ENCODE measurements at places on chromosomes 7 and 10.
A peak's percentile ranks its signal among the peaks of the same experiment; 100 is the strongest.

DNA sequence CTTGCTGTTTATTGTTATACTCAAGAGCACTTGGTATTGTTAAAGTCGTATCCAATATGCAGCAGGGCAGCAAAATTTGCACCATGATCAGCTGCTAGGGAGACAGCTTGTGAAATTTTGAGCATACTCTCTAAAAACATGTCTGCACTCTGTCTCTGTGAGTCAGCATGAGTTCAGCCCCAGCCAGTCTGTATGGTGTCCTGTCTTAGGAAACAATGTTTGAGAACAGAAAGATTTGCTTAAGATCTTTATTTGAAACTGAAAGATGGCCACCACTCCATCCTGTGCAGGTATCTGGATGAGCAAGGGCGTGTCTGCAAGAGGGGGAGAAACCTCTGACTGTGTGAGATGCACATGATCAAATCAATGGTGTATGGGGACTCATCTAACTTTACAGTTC, 97.1 kb downstream of the GNAI1 start:
- DNase-seq: peak; percentile 29

GRCh38 chr7:22182149-22182548, 174.8 kb downstream of the RAPGEF5 start:
- no peak for DNase-seq

DNA sequence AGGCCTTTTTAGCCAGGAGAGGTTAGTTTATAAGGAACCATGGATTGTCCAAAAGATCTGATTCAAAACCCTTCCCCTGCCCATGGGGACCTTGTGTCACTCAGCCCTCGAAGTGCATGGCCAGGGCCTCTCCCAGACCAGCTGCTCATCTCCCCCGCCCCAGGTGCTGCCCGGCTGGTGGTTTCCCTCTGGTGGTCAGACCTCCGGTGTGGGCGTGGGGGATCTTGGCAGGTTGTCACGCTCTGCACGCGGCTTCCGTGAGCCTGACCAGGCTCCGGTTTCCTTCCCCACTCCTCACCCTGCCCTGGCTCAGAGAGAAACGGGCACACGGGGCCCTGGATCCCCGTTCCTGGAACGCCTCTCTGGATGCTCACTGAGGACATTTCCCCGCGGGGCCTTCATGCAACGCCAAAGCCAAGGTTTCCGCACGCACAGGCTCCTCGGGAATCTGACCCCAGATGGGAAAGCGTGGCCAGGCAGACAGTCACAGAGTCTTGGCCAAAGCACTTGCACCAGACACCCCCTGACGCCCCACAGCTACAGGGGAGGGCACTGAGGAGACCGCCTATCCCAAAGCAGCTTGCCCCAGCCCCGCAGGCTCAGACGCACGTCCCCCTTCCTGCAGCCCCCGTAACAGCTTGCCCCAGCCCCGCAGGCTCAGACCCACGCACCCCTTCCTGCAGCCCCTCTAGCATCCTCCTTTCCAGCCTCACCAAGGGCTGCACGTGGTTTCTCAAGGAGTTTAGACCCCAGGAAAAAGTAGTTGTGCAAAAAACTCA, 7.8 kb upstream of the DIP2C start:
- DNase-seq: no peak

GRCh38 chr7:155533827-155534690, 12.3 kb downstream of the CNPY1 start:
- no peak for DNase-seq

- DNase-seq: no peak
Measured at GRCh38 chr10:61410353-61411070, 42.7 kb downstream of the TMEM26 start.

DNA sequence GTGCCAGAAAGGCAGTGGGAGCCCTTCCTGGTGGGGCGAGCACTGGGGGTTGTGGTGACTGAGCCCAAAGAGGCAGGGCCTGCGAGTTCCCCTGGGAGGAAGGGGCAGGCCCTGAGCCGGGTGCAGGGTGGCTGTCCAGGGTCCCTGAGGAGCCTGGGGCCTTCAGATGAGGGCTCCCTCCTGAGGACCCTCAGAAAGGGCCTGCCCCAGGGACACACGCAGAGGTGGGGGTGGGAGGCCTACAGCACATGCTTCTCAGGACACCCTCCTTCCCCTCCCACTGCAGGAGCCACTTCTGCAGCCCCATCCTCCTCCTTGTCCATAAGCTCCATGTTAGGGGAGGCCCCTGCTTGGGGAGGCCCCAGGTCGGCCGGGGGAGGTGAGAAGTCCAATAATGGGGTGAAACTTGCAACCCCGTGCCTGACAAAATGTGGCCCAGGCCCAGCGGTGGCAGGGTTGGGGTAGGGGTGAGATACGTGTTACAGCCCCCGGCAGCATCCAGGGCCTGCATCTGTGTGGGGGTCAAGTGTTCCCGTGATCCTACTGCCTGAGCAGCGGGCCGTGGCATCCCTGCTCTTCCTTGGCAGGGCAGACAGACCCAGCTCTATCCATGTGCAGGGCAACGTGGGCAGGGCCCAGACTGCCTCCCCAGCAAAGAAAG, 31.8 kb upstream of the RET start:
- no peak for DNase-seq
